ENCODE measurements at places on chromosomes 1 and 21. TPM values are rescaled to one million over a fixed set of nuclear protein-coding genes. Genes with fewer than 3 reads are reported as not detected.

- no peak for DNase-seq
Measured at GRCh38 chr1:237390823-237391222, 348.8 kb downstream of the RYR2 start.

Gene C1orf115
- total RNA-seq = not detected

DNA sequence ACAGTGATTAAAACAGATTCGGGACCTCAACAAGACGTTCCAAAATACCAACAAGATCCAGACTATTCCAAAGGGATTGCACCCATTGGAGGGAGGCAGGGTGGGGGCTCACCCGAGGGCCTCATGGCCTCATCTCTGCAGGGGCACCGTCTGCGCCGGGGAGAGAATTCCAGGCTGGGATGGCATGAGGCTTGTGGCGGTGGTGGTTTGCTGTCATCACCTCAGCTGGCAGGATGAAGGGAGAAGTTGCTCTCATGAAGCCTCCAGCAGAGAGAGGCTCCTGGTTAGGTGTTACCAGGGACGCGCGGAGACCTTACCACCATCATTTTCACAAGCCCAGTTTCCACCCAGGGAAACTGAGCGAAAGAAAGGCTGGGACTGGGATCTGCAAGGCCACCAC is 6.7 kb upstream of the PDPN start:
- no peak for DNase-seq

GRCh38 chr1:219659005-219659600 is 46.2 kb upstream of the ZC3H11B start:
- DNase-seq = no peak

GRCh38 chr1:46802081-46802480 is 3.2 kb downstream of the CYP4B1 start:
- no peak for DNase-seq

- no peak for DNase-seq
Measured at GRCh38 chr1:17516303-17517214, 22.9 kb upstream of the ARHGEF10L start.

Gene LMX1A
- not detected for total RNA-seq

GRCh38 chr21:18058731-18059398 is 185.8 kb upstream of the CHODL start:
- DNase-seq = no peak

Gene CELA2B
- total RNA-seq = not detected

GRCh38 chr1:158328426-158328825 is 2.9 kb downstream of the CD1B start:
- no peak for DNase-seq

- no peak for DNase-seq
Measured at GRCh38 chr1:244022311-244022710, 28.8 kb upstream of the ZBTB18 start.

DNA sequence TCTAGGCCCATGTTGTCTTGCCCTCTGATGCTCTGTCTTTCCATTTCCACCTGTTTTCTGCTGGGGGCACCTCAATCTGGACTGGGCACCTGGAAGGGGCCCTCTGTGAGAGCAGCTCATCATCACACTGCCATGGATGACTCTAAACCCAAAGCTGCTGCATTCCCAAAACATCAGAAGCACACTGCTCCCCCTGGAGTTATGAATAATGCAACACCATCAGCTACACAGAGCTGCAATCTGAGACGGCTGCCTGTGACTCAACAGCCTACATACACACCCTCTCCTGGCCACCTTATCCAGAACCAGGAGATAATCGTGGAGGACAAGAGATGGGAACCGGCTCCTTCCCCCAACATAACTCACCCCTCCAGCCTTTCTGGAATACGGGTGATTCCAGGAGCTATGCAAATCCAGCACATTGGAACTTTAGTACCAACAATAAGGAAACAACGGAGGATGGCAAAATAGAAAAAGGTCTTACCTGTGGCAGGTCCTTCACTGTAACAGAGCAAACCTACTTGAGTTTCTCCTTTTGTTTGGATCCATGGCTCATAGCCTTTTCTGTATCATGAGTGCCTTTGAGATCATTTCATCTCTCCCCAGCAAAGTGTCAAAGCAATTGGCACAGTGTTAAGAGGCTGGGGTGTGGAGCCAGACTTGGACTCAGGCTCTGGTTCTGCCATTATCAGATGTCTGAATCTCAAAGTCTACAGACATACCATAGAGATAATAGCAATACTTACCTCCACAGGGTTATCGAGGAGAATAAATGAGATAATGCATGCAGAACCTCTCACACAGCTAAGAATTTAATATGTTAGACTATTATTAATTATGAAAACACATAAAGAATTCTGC is 29.3 kb downstream of the AK2 start:
- peak; percentile 72 for DNase-seq

Gene DEPDC1
- 10.8 TPM for total RNA-seq

Gene C1QA
- not detected for total RNA-seq

- no peak for DNase-seq
Measured at GRCh38 chr1:61238359-61238665, 156.0 kb downstream of the NFIA start.

GRCh38 chr1:184513421-184513820 is 126.6 kb downstream of the C1orf21 start:
- no peak for DNase-seq

DNA sequence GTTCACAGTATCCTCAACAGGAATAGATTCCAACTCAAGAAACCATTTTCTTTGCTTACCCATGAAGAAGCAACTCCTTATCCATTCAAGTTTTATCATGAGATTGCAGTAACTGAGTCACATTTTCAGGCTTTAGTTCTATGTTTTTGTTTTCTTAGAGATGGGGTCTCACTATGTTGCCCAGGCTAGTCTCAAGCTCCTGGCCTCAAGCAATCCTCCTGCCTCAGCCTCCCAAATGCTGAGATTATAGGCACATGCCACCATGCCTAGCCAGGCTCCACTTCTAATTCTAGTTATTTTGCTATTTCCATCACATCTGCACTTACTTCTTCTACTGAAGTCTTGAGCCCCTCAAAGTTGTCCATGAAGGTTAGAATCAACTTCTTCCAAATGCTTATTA is 143.3 kb upstream of the HP1BP3 start:
- DNase-seq = no peak

Gene RIIAD1
- not detected for total RNA-seq

DNA sequence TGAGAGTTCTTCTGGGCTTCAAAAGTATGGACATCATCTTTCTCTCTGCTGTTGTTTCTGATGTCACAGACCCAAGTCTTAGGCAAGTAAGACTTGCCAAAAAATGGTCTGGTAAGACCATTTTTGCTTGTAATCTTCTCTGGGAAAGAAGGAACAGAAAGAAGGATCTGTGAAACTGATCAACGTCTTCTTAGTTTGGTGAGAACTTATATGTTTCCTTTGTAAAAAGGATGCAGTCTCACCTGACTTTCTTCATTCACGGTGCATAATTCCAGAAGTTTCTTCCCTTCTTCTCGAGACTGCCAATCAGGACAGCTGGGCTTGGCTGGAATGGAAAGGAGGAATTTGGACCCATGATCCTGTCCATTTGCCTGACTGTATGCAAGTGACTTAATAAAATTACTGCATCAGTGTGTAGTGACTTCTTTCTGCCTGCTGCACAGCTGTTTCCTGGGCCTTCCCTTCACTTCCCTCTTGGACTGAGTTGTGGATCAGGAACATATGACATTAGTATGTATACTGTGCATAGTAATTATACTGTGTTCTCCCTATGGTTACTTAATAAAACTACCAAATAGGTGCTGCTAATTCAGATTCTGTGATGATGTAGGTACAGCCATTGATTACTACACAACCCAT is 7.6 kb upstream of the DENND1B start:
- no peak for DNase-seq

GRCh38 chr1:169886931-169887330 is 6.8 kb downstream of the SCYL3 start:
- no peak for DNase-seq
